B cell (primary cell): ENCODE measurements at places on chromosomes 12 and 14. TPM values are rescaled to one million over a fixed set of nuclear protein-coding genes. Genes with fewer than 3 reads are reported as not detected.

The BIN2 gene
- polyA plus RNA-seq = 100 and 101 TPM in 2 replicates

The HOXC10 gene
- not detected in 2 replicates for polyA plus RNA-seq

The TAS2R20 gene
- 1.0 and 1.7 TPM in 2 replicates for polyA plus RNA-seq

GRCh38 chr12:30364822-30365221 is 330.8 kb downstream of the IPO8 start:
- no peak for DNase-seq

DNA sequence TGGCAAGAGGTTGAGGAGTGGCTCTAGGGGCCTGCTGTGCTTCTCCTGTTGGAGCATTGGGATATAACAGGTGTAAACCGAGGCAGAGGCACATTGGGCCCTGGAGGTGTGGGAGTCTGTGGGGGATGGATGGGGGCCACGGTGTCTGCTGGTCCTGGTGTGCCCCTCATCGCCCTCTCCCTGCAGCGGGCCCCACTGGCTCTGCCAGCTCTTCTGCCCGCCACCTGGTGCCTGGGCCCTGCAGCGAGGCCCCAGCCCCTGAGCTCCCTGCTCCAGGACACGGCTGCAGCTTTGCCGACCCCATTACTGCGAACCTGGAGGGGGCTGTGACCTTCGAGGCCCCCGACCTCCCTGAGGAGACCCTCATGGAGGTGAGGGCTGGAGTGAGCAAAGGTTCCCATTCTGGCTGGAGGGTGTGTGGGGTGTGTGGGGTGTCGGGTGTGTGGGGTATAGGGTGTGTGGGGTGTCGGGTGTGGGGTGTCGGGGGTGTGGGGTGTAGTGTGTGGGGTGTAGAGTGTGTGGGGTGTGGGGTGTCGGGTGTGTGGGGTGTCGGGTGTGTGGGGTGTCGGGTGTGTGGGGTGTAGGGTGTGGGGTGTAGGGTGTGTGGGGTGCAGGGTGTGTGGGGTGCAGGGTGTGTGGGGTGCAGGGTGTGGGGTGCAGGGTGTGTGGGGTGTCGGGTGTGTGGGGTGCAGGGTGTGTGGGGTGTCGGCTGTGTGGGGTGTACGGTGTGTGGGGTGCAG is 10.6 kb upstream of the PUS1 start:
- no peak for DNase-seq

- DNase-seq = no peak
Measured at GRCh38 chr14:104705340-104706047, 16.1 kb downstream of the INF2 start.

DNA sequence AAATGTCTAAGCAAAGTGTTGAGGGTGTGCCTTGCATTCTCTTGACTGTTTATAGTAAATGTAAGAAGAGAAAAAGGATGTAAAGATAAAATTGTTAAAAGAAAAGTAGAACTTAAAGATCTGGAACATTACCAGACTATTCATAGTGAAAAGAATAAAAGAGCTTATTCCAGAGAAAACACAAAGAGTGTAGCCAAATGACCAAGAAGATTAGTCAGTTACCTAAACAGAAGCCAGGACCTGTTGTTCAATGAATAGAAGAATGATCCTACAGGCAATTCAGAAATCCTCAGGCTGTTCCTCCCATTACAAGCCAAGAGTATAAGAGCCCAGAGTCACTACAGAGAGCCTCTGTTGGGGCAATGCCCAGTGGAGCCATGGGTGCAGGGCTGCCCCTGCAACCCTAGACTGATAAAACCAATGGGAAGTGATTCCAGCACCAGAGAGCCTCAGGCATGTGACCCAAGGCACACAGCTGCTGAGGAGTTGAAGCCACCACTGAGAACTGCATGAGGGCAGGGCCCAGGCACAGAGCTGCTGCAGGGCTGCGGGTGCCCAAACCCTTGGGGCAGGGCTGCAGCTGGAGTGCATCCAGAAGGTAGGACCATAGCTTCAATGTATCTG is 91.1 kb upstream of the SLC38A4 start:
- DNase-seq = no peak

- DNase-seq = no peak
Measured at GRCh38 chr12:93846936-93847516, 169.9 kb downstream of the CRADD start.

DNA sequence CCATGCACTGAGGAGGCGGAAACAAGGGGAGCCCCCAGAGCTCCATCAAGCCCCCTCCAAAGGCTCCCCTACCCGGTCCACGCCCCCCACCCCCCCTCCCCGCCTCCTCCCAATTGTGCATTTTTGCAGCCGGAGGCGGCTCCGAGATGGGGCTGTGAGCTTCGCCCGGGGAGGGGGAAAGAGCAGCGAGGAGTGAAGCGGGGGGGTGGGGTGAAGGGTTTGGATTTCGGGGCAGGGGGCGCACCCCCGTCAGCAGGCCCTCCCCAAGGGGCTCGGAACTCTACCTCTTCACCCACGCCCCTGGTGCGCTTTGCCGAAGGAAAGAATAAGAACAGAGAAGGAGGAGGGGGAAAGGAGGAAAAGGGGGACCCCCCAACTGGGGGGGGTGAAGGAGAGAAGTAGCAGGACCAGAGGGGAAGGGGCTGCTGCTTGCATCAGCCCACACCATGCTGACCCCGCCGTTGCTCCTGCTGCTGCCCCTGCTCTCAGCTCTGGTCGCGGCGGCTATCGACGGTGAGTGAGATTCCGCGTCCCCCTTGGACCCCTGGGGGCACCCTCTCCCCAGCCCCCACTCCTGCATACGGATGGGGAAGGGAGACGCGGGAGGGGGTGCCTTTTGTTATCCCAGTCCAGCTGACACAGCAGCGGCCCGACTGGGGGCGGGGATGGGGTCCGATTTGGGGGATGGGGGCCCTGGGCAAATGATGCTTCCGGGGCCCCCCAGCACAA is 400 bp downstream of the LRP1 start:
- no peak for DNase-seq

- no peak for DNase-seq
Measured at GRCh38 chr12:82862069-82862841, 175.5 kb downstream of the TMTC2 start.

DNA sequence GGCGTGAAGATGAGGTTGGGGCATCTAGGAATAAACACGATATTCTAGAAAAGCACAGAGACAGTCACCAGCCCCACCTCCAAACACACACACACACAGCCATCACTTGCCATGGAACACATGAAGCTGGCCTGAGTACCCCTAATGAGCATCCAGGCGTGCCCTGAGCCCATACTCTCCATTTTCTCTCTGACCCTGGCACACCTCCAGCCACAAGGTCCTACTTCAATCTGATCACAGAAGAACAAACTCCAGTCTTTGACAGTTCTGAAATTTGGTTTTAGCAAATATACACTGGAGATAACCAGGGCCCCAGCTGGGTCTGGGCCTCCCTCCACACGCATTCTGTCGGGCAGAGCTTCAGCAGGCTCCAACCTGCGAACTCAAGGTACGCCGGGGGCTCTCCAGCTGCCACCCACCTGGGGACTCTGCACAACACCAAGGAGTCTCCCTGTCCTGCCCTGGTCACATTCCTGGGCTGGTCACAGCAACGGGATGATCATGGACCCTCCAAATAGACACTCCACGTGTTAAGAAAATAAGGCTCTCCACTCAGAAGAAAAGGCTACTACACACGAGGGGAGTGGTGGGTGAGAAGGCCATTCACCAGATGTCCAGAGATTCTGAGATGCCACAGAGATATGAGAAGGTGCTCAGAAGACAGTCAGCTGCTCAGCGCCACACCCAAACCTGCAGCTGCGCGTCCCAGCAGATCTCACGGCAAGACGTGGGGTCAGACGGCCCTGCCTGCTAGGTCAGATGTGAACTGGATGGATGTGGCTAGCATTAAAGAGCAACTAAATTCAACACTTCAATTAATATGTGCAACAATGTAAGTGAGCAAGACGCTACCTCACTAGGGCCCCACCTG is 57.0 kb upstream of the PNMA1 start:
- DNase-seq = no peak
